ENCODE measurements at places on chromosomes 7 and 10.

- DNase-seq = no peak
Measured at GRCh38 chr7:150740053-150740452, 2.8 kb downstream of the GIMAP5 start.

DNA sequence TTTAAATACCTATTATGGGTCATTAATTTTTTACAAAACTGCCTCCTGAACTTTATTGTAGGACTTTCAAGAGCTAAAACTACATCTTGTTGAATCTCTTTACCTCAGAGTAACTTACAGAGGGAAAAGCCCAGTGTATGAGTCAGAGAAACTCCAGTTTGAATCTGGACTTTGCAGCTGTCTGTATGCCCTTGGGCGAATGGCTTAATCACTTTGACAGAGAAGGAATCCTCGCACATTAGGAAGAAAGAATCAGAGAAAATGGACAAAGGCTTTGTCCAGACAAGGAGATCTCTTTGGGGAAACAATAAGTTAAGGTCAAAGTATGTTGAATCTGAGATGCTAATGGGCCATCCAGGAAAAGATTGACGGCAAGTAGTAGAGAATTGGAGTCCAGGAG lies 484.2 kb upstream of the CELF2 start:
- DNase-seq = no peak

- no peak for DNase-seq
Measured at GRCh38 chr7:40283391-40283790, 148.6 kb downstream of the SUGCT start.

DNA sequence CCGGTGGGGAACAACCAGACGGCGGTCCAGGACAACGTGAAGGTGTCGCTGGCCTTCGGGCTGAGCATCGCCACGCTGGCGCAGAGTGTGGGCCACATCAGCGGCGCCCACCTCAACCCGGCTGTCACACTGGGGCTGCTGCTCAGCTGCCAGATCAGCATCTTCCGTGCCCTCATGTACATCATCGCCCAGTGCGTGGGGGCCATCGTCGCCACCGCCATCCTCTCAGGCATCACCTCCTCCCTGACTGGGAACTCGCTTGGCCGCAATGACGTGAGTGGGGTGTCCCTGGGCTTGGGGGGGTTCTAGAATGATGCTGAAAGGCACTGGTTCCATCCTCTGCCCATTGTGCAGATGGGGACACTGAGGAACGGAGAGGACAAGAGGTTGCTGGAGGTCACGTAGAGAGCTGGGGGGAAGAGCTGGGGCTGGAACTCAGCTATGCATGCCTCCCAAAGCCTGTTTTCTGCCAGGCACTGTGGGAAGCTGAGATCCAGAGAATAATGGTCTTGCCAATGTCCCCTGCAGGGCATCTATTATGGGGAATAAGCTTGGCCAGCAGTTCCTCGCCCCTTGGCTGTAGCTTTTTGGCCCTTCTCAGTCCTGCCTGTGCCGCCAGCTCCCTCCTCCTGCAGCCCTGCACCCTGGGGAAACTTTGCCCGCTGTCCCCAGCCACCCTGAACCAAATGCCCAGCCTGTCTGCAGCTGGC lies 523 bp downstream of the AQP1 start:
- DNase-seq = no peak

DNA sequence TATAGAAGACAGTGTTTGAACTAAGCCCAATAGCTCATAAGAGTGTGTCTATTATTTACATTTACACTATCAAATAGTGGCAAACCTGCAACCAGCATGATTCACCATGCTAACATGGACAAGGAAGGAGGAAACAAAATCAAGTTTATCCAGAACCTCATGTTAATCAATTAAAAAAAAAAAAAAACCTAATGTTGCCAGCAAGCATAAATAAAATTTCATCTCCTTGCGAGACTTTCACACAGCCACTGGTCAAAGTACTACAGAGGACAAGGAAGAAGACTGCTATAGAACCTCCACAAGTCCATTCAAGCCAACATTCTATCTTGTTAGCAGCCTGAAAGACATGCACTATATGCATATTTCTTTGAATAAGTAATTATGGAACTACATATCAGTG lies 9.7 kb downstream of the TM9SF3 start:
- no peak for DNase-seq

- DNase-seq = no peak
Measured at GRCh38 chr7:29809533-29810155, 3.3 kb downstream of the WIPF3 start.
